ENCODE measurements at places on chromosomes 5 and 9.

GRCh38 chr5:148343603-148344487 lies 8.5 kb downstream of the SPINK9 start:
- no peak for DNase-seq

DNA sequence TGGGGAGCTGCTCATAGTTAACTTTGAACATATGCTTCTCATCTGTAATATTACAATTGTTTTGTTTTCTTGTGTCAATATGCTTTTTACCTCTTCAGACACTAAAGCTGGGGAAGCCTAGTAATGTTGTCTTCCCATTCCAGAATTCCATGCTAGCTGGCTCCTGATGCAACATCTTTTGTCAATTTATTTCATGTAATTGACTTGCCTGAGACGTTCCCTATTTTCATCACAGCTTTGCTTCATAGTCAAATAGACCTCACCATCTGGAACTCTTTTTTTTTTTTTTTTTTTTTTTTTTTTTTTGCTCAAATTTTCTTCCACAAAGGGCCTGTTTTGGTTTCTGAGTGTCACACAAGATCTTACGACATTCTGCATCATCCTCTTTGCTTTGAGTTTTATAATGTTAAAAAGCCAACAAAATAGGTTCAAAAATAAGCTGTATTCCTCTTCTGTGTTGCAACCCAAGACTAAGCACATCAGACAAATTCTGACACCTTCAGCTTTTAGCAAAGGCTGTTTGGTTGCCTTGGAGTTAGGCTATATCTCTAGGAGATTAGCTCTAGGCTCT lies 235.2 kb downstream of the NR3C1 start:
- DNase-seq, result no peak

GRCh38 chr5:55497712-55498111 lies 37.1 kb downstream of the PLPP1 start:
- DNase-seq, result no peak

- no peak for DNase-seq
These were observed 115.4 kb downstream of the EGFLAM start for GRCh38 chr5:38373743-38374142.

DNA sequence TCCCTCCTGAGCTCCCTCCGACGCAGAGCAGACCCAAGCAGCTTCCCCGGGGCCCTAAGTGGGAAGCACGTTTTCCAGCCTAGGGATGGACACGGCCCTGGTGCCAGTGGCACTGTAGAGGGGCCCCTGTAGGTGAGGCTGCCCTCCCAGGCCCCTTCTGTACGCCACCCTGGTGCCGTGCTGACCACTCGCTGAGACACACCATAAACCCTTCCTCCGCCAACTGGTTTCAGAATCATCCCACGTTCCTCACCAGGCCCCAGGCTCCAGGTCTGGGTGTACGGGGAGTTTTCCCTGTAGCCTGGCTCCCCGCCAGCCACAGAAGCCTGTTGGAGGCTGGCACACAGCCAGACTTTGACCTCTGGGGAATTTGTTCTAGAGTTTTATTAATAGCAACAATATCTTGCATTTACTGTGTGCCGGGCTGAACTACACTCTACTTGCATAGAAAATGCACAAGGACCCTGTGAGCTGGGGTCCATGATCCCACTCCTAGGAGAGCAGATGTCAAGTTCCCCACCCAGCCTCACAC lies 18.2 kb upstream of the WDR38 start:
- DNase-seq, result no peak

- DNase-seq, result no peak
These were observed 4.1 kb upstream of the PRDM6 start for GRCh38 chr5:123084730-123085605.

DNA sequence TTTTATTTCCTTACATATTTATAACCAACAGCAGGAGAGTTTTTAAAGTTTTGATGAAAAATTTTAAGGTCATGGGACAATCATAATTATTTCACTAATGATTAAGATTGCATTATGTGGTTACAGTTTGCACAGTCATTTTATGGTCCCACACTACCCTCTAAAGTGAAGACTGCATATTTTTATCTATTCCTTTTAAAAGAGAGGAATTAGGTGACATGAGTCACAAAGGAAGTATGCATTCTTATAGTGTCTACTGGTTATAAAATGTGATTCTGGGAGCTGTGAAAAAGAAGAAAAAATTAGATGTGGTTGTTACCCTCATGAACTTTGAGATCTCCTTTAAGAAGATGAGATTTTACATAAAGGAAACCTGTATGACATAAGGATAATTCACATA lies 87.9 kb upstream of the GRIA1 start:
- no peak for DNase-seq

- no peak for DNase-seq
These were observed 29.4 kb upstream of the IL17B start for GRCh38 chr5:149408252-149409099.

DNA sequence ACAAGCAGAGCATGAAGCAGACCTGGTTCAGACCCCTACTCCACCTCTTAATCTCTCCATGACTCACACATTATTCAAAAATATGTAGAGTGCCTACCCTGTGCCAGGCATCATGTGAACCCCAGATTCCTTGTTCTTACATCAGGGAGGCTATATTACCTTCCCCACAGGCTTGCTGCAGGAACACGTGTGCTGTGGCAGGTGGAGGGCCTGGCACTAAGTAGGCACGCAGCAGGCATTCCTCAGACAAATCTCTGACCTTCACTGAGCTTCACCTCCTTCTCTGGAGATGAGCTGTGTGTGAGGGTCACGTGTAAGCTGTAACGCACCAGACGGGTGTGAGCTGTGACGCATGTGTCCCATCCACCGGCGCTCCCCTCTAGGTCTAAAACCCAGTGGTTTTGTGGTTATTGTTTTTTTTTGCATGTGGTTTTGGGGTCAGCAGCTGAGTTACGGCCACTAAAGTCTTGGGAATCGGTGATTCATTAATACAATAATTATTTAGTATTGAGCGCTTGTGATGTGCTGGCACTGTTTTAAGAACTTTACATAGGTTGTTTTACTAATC lies 30.3 kb downstream of the ANGPTL2 start:
- DNase-seq, result no peak

DNA sequence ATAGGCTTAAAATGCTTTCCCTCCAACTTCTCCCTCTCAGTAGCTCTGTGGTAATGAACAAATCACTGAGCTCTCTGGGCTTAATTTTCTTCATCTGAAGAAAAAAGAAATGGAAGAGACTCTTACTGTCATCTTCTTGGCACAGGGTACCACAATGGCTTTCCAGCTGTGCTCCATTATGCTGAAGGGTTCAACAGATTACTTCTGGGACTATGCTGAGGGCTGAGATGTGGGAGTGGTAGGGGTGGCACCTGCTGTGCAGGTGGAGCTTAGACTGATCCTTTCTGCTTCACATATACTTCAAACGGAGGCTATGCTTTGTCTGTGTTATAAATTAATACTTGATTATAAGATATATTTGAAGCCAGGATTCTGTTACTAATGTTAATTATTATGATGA lies 840.2 kb upstream of the C9orf72 start:
- DNase-seq, result no peak

GRCh38 chr5:170397059-170397458 lies 7.9 kb upstream of the KCNMB1 start:
- DNase-seq, result no peak

DNA sequence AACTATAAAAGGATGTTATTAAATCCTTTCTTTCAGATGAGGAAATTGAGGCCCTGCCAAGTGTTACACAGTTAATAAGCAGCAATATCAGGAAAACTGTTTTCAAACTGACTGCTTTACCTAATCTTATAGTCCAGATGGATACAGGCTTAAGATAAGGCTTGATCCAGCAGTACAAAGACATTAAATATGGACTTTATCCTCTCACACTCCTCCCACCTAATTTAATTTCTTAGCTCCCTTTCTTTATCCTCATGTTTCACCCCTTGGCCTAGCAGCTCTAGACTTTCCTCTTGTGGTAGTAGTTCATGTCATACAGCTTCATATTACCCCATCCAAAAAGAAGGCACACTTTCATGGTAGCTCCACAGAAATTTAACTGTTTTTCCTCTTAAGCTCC lies 164.5 kb downstream of the BAAT start:
- DNase-seq, result no peak

DNA sequence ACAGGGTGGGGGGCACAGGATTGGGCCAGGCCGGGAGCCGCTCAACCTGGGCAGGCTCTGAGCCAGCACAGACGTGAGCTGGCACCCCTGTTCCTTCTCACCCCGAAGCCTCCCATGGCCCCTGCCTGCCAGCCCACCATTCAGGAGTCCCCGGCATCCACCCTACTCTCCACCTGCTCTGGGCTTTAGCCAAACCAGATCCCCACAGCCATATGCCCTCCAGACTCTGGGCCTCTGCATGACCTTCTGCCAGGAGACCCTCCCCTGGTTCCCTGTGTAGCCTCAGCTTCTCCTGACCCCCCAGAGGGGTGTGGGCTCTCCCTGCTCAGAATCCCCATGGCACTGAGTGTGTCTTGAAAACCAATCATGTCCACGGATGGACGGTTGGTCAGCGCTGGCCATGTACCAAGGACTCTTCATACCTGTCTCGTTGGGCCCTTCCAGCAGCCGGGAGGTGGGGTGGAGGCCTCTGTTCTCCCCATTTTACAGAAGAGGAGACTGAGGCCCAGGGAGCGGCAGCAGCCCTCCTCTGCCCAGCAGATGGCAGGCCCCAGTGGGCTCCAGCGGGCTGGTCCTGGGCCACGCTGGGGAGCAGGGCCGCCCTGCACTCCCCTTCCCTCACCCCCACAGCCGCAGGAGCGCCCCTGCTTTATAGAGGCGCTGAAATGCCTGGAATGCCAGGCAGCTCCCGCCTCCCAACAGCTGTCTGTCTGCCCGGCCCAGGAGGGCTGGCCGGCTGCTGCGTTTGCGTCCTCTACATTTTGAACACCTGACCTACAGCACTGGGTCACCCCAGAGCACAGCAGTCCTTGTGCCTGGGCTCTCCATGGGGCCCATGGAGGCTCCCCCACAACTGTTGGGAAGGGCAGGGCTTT lies 3.5 kb upstream of the MYMK start:
- DNase-seq, result no peak

- no peak for DNase-seq
These were observed 3.1 kb upstream of the AHRR start for GRCh38 chr5:318341-318897.

GRCh38 chr5:51890435-51891116 lies 507.3 kb downstream of the ISL1 start:
- no peak for DNase-seq

DNA sequence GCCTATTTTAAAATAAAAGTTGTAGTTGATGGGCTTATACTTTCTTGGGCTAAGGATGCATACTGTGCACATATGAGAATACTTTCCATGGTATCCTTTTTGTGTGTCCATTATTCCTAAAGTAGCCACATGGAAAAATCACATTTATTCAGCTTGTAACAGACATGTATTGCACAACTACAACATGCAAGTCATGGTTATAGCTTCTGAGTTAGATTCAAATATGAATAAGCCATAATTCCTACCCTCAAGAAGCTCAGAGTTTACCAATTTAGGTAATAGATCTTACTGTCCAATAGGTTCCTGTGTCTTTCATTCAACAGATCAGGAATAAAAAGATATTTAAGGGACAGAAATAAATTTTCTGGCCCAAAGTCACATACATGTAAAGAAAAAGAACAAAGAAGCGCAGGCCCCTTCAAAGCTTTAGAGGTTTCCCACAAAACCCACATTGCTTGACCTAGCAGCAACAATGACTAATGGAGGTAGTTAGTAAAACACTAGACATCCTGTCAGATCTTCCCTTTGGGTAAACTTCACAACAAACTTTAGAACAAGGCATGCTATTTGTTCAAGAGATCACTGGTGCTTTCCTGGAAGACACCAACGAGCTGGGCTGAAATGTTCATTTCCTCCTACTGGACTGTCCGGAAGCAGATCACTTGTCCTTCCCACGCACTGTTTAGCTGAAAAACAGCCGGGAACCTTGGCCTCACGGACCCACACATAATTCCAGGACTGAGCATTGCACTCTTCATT lies 78.4 kb upstream of the ITGA1 start:
- peak; percentile 6 for DNase-seq

DNA sequence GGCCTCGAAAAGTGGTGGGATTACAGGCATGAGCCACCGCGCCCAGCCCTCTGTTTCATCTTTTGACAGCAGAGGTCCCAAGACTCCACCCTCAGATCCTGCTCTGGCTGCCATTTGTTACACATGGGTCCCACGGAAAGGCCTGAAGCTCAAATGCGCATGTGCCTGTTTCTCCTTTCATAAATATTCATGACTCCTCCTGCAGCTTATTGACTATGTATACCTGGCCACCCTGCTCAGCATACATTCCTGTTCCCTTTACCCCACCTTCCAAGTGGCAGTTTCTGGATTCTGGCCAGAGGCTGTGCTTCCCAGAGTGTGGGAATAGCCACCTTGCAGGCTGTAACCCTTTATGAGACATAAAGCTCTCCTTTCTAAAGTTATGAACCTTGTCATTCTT lies 46.5 kb downstream of the AUH start:
- DNase-seq, result no peak

- DNase-seq, result no peak
These were observed at the start of gene RETREG1 for GRCh38 chr5:16616536-16617273. RETREG1 (minus strand) TSS chr5:16616997; CDS start chr5:16616971, 26 bp downstream.

- no peak for DNase-seq
These were observed 1.1 kb upstream of the ANKS6 start for GRCh38 chr9:98797491-98797890.

GRCh38 chr9:70484232-70485130 lies 70.0 kb upstream of the KLF9 start:
- peak; percentile 55 for DNase-seq

DNA sequence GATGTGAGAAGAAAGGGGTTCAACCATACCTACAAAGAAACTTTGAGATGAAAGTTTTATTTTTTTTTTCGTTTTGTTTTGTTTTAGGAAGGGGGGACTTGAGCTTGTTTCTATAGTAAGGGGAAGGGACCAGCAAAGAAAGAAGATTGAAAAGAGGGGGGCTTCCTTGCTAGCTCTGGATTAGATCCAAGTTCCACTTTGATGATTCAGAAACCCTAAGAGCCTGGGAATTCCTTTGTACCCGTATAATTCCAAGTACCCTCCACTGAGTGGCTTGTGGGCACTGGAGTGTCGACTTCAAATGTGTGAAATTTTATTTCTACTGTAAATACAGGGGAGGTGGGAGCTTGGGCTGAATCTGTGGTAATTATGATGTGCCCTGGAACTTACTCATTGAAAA lies 10.9 kb downstream of the MAMDC2 start:
- no peak for DNase-seq

DNA sequence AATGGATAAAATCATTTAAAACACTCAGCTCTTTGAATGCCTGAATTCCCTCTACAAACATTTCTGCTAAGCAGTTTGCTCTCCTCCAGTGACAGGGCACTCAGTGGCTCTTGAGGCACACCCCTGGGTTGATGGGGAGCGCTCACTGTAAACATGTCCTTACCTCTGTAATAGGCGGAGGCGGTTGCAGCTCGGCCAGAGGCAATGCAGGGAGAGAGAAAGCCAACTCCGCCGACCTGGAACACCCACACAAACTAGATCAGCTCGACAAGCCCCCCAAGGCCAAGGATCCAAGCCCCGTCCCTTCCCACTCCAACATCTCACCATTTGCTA lies 329 bp downstream of the CDC23 start:
- DNase-seq, result no peak

- no peak for DNase-seq
These were observed 46.4 kb upstream of the ISL1 start for GRCh38 chr5:51336878-51337277.
